ENCODE measurements at places on chromosomes 2 and 18.

- no peak for DNase-seq
Observed at GRCh38 chr2:241142593-241142992, 6.7 kb downstream of the PASK start.

GRCh38 chr2:68505603-68506159 lies 38.3 kb downstream of the APLF start:
- no peak for DNase-seq

- DNase-seq, result no peak
Observed at GRCh38 chr2:100178864-100179263, 36.5 kb upstream of the AFF3 start.

GRCh38 chr2:195795879-195796278 lies 138.9 kb downstream of the SLC39A10 start:
- no peak for DNase-seq

DNA sequence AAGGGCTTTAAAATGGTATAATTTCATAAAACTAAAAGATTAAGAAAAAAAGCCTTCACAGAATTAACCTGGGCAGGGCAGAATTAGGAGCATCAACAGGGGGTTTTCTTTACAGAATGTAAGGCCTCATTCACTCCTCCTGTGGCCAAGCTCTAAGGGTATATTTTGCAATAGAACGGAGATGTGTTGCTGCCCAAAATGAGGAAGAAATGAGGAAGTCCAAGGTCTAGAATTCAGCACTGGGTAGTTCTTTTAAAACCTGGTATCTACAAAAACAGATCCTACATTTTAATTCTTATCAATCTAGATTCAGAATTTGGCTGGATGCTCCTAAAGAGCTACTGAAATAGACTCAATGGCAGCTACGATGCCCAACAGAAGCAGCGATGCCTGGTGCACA lies 101.8 kb downstream of the AKAIN1 start:
- DNase-seq, result no peak

All from NCI-H774 (cell line).